ENCODE measurements at places on chromosomes 12 and 14.

DNA sequence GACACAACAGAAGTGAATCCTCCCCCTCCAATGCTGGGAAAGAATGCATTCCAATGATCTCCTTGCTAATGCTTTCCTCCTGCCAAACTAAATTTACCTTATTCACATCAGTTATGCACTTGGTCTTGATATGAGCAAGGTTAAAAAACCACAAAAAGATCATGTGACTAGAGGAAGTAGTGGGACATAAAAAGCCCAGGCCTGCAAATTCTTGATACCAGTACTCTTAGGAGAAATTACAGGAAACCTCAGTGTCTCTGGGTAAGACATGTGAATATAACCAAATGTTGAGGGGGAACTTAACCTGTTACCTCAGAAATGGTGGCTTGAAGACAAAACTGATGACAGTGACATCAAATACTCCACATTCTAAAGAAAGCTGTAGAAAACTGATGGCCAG, 427.1 kb downstream of the RPS29 start:
- no peak for DNase-seq

GRCh38 chr12:19030180-19030579, 99.4 kb upstream of the PLEKHA5 start:
- DNase-seq: no peak

- no peak for DNase-seq
Observed at GRCh38 chr14:53517270-53517960, 364.3 kb upstream of the DDHD1 start.

- DNase-seq: no peak
Observed at GRCh38 chr12:32084017-32084688, 22.5 kb upstream of the BICD1 start.

DNA sequence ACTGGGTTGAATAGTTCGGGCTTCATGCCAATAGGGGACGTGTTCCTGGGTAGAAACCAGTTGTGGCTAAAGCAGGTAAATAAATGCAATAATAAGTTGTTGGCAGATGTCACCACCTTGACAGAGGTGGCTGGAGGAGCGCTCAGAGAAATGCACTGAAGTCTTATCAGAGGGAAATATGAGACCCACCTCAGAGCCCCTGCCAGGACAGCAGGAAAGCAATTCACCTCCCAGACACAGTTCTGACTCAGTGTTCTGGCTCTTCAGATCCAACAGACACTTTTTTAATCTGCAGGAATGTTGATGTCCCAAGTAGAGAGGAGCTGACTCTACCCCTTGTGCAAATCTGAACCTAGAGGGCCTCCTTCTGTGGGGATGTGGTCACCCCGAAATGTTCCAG, 687.1 kb upstream of the FBXO33 start:
- no peak for DNase-seq

- DNase-seq: no peak
Observed at GRCh38 chr14:52455291-52456088, 96.8 kb downstream of the TXNDC16 start.

- DNase-seq: no peak
Observed at GRCh38 chr12:116694653-116695463, 43.0 kb downstream of the SPRING1 start.

DNA sequence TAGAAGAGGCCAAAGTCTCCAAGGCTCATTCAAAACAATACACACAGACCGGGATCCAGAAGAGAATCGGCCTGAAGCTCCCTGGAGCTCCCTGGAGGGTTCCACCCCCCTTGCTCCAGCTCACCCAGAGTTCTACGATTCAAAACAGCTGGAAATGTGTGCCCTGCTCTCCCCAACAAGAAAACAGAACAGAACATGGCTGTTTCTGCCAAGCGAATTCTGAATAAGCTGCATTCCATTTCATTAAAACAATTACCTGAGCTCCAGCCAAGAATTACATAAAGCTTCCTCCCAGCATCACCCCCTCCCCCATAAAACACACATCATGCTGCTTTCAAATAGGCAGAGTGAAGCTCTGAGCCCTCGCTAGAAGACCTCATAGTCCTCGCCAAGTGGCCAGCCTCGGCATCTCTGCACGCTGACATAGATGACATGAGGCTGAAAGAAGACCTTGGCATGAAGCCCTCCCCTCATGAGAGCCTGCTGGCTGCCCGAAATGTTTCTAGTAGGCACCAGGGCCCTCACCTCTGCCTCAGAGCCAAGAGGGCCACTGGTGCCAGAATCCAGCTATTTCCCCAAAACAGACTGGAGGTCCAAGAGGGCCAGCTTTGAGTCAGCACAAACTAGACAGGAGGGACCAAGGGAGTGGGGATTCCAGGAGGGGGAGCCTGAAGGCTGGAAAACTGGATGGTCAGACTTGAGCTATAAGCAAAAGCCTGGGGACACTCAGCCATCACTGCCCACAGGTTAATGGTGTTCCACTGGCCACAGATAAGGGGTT, 8.3 kb downstream of the PXN start:
- DNase-seq: no peak

DNA sequence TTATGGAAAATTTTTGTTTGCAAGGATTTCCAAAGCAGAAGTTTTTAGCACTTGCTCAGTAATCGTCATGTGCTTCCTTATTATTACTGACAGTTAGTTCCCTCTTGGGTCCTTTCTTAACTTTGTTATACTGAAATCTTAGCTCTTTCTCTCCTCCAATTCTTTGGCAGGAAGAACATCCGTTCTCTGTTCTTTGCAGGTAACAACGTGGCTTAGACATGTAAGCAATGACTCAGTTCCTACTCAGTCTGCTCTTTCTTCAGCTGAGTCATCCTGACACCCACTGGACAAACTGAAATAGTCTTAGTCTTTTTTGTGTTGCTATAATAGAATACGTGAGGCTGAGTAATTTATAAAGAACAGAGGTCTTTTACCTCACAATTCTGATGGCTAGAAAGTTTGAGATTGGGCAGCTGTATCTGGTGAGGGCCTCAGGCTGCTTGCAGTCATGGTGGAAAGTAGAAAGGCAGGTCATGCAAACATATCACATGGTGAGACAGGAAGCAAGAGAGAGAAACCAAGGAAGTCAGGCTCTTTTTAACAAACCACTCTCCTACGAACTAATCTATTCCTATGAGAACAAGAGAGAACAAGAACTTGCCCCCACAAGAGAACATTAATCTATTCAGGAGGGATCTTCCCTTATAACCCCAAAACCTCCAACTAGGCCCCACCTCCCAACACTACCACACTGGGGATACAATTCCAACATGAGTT, 49.2 kb downstream of the TESPA1 start:
- DNase-seq: no peak

DNA sequence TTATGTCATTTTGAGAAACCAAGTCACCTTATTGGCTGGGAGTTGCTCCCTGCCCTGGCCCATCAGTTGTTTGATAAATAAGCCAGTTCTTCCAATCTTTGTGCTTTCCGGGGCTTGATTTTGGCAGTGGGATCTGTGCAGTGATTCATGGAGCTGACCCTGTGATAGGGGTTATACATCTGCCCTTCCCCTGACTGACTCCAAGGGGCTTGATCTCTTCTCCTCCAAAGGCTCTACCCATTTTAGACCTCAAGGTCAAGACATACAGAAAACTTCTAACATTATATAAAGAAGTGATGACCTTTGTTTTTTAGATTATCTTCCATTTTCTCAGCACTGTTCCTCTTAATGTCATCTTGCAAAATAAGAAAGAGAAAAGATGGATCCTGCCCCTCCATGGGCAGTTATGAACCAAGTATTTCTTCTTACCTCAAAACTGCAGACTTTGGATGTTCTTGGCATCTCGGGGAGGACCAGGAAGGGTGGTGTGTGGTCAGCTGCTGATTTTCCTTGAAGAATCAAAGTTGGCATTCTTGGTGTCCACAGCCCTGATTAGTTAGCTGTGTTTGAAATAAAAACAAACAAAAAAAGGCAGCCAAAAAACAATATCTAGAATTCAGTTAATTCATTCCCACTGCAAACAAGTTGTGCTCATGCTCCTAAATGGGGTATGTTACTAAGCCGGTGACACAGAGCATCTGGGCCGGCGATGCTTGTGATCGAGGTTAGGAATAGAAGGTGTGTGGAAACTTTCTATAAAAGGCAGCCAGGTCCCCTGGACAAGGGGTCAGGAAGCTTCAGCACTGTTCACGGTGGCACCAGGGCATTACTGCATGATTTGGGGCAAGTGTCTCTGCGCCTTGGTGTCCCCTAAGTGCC, 120.2 kb downstream of the SAMD4A start:
- DNase-seq: no peak

DNA sequence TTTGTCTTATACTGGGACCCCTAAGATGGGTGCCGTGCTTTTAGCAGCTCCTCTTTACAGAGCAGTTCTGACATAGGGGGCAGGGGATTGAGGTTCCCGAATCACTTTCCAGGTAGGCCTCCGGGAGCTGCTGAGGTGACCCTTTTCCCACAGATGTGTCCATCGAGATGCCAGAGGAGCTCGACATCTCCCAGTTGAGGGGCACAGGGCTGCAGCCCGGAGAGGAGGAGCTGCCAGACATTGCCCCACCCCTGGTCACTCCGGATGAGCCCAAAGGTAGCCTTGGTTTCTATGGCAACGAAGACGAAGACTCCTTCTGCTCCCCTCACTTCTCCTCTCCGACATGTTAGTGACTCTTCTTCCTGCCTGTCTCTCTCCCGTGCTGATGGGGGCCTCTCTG, 4.3 kb upstream of the TPI1 start:
- DNase-seq: no peak

DNA sequence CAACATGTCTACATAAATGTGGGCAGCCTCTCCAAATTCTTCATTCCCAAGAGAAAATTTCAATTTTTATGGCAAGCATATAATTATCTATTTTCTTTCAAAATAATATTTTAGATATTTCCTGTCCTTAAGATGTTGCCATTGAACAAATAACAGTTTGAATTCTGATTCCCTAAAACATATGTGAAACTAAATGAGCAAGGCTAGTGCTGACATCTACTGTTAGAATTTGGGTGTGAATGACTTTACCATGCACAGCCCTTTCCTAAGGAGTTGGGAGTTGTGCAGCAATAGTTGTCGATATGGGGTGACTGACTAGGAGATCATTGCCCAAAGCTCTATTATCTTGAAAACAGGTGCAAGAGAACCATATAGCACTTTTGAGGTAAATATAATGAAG, 108.2 kb upstream of the SLC38A4 start:
- DNase-seq: peak; percentile 5

DNA sequence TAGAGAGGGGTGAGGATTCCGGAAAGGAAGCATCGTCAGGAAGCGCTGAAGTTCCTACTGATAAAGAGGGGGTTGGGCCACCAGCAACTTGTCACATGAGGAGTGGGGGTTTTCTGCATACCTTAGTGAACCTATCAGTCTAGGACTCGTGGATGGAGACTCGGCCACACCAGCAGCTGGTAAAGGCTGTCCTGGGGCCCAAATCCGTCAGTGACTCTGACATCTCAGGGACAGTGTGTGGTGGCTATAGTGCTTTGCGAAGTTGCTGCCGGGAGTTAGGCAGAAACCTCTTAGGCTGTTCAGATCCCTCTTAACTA, 16.4 kb downstream of the RNASE2 start:
- no peak for DNase-seq

DNA sequence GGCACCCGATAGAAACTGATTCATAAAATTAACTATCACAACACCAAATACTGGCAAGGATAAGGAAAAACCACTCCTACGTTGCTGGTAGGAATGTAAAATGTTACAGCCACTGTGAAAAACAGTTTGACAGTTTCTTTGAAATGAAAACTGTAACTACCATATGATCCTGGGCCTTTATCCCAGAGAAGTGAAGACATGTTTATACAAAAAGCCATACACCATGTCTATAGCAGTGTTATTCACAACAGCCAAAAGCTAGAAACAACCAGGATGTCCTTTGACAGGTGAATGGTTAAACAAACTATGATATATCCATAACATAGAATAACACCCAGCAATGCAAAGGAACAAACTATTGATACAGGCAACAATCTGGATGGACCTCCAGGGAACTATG, 3.7 kb upstream of the C14orf132 start:
- no peak for DNase-seq

GRCh38 chr12:102528111-102528510, 47.7 kb upstream of the IGF1 start:
- no peak for DNase-seq

- no peak for DNase-seq
Observed at GRCh38 chr14:25150934-25151790, 101.2 kb upstream of the STXBP6 start.

DNA sequence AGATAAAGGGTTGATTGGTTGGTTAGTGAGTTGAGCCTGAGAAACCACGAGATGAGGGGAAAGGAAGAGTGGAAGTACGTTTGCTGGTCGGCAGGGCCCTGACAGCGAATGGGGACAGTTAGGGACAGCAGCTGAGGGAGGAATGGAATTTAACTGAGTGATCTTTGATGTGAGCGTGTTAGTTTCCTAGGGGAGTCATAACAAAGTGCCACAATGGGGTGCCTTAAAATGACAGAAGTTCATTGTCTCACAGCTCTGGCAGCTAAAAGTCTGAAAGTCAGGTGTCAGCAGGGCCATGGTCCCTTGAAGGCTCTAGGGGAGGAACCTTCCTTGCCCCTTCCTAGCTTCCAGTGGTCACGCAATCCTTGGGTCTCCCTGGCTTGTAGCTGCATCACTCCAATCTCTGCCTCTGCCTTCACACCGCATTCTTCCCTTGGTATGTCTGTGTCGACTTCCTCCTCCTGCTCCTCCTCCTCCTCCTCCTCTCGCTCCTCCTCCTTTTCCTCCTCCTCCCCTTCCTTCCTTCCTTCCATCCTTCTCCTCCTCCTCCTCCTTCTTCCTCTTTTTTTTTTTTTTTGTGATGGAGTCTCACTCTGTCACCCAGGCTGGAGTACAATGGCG, 26.0 kb upstream of the RIN3 start:
- DNase-seq: no peak

DNA sequence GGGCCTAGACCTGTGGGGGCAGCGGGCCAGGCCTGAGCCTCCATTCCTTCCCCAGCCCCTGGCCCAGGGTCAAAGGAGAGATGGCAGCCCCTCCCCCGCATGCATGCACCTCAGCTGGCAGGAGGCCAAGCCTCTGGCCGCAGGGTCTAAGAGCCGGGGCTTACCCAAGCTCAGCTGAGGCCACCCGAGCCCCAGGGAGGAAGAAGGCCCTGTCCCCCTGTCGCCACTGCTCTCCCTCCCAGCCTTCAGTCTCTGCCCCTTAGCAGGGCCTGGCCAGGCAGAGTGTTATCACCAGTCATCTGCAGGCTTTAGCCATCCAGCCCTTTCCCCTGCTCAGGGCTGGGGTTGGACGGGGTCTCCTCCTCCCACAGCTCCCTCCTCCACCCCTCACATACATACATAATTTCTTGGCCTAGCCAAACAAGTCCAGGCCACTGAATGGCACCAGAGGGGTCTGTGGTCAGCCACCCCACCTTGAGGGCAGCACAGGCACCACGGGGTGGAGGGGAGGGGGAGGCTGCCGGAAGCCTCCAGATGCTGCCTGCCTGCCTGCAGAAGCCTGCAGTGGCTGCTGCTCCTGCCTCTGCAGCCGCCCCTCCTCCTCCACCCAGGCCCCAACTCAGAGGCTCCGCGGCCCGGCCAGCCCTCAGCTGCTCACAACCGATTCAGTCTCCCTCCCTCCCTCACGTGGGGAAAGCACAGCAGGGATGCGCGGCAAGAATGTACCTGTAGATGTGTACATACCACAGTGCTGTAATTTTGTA, 22.8 kb downstream of the RAB35 start:
- DNase-seq: no peak

Measured in neuronal stem cell (in vitro differentiated cells).